ENCODE measurements at places on chromosomes 7 and 10.

DNA sequence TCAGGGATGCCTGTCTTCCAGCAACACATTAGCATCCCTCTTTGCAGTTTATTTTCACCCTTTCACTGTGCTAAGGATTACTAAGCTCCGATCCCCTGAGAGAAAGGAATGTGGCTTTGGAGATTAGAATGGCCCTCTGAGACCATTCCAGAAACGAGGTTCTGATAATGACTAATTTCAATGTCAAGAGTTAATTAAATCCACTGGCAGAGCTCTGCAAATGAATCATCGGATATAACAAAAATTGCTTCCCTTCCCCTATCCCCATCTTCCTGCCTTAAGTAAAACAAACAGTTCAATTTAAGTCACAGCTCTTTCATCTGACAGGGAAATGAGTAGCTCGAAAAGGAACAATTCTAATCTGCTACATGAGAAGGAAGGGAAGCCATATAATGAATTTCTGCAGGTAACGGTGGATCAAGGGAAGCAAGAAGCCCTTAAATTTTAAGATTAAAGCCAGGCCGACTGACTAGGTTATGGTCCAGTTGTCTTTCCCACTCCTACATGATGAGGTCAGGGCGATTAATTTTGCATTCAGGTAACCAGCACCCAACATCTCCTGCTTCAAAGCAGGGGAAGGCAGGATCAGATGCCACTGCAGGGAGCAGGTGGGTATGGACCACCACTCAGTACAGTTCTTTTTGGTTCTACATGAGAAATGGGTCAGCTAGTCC, 50.5 kb downstream of the MALSU1 start:
- no peak for DNase-seq

DNA sequence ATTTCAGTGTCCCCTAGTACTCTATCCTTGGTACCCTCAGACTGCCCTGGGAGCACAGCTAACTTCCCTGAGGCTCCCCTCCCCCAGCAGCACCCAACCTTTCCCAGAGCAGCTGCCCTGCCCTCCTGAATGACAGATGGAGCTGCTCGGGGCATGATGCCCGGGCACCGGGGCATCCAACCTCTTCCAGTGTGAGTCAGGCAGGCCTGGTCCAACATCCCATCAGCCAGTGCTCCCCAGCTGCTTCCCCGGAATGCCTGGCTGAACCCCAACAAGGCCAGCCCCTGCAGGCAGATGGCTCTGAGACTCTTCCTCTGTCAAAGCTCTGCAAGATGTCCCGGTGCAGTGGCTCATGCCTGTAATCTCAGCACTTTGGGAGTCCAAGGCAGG, 11.9 kb upstream of the TSPAN15 start:
- DNase-seq: no peak

DNA sequence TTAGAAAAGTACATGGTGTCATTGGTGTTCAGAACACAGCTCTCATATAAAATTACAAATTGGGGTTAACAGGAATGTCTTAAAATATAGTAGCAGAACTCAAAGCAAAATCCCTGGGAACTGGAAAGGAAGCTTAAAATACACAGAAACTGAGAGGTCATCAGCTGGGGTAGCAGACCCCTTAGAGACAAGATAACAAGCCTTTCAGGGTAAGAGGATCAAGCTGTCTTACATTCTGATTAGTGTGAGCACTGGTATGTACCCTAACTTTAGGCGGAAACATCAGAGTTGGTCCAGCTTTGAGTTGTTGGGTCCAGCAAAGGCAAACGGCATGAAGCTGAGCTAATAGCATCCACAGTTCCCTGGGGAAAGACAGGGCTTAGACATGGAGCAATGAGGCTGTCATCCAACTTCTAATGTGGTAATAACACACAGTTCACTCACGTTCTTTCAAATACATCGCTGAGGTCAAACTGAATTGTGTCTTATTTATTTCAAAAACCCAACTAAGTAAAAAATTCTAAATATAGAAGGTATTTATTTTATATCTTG, 32.6 kb downstream of the ARHGAP21 start:
- DNase-seq: no peak

- DNase-seq: no peak
These were observed 568.8 kb downstream of the POM121L12 start for GRCh38 chr7:53604201-53604600.

DNA sequence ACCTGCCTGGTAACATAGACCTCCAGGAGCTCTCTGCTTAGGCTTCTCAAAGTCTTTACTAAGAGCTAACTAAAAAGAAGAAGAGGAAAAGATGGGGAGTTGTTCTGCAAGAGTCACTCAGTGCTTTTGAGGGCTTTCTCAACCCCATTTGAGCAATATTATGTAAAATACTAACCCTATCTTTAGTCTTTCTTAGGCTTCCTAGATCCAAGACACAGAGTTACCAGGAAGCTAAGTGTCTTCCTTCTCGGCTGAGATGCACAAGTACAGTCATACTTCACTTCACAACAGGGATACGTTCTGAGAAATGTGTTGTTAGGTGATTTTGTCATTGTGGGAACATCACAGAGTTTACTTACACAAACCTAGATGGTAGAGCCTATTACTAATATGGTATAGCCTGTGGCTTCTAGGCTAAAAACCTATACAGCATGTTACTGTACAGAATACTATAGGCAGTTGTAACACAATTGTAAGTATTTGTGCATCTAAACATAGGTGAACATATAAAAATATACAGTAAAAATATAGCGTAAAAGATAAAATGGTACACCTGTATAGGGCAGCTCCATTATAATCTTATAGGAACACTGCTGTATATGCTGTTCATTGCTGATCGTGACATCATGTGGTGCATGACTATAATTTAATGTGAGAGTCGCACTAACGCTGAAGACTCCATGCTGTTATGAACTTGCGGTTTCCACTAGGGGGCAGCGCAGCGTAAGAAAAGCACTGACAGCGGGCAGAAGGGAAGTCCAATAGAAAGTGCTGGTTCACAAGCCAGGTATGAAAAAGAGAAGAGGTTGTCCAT, 16.3 kb downstream of the ANKRD22 start:
- DNase-seq: peak; percentile 27

DNA sequence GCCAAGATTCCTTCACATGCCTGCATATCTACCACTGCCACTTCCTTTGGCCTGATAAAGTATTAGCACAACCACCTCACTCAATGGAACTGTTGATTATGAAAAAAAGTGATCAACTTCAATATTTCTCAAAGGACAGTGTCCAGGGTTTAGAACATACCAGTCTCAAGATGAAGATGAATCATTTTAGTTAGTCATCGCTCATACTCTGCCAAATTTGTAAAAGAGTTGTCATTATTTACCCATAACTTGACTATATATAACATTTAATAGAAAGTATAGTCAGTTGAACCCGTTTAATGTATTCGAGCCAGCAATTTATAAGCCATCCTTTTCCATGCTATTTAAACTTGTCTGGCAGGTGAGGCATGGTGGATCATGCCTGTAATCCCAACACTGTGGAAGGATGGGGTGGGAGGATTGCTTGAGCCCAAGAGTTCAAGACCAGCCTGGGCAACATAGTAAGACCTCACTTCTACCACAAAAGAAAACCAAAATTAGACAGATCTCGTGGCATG, 33.2 kb downstream of the SPAM1 start:
- DNase-seq: no peak

DNA sequence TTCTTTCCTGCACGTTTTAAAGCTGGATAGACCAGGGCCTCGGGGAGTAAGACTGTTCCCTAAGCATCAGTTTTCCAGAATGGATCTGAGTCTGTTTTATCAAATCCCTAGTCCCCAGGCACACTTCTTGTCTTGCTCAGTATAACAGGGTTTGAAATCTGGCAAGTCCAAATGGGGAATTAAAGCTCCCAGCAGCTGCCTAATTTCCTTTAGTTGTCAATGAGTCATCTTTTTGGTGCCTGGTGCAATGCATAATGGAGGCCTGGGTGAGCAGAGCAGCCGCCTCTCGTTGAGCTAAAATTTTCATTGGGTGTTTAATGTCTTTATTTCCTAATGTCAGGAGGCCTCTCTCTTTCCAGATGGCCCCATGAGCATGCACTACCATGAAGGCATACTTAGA, 87.9 kb downstream of the STRA8 start:
- no peak for DNase-seq

DNA sequence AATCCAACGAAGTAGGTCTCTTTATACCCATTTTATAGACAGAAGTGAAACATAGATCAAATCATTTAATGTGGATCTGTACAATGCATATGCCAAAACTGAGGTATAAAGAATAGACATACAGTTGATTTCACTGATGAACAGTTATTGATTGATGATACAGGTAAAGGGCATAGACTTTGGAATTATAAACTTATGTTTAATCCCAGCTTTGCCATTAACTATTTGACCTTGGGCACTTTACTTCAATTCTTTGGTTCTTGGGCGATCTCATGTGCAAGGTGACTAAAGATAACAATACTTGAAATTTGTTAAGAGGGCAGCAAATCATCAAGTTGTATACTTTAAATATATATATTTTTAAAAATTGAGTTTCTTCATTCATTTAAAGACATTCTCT, 28.6 kb downstream of the FRA10AC1 start:
- DNase-seq: no peak

GRCh38 chr10:94641480-94641879, 42.0 kb upstream of the CYP2C18 start:
- no peak for DNase-seq

- DNase-seq: no peak
These were observed 50.2 kb downstream of the CDK1 start for GRCh38 chr10:60828489-60828852.

DNA sequence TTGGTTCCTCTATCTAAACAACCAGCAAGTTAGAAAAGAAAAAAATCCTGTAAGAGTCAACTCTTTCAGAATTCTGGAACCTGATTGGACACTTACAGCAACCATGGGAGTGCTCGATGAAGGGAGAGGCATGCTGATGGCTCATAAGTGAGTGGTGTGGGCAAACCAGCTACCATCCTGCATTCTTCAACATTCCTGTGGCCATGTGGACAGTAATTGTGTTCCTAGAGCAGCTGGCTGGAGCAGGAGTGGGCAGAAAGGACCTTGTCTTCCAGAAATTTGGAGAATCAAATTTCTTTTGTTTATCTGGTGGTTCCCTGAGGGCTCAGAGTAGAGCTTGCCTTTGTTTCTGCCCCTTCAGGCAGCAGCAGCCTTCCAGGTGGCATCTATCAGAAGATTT, 22.5 kb upstream of the MYL7 start:
- no peak for DNase-seq

DNA sequence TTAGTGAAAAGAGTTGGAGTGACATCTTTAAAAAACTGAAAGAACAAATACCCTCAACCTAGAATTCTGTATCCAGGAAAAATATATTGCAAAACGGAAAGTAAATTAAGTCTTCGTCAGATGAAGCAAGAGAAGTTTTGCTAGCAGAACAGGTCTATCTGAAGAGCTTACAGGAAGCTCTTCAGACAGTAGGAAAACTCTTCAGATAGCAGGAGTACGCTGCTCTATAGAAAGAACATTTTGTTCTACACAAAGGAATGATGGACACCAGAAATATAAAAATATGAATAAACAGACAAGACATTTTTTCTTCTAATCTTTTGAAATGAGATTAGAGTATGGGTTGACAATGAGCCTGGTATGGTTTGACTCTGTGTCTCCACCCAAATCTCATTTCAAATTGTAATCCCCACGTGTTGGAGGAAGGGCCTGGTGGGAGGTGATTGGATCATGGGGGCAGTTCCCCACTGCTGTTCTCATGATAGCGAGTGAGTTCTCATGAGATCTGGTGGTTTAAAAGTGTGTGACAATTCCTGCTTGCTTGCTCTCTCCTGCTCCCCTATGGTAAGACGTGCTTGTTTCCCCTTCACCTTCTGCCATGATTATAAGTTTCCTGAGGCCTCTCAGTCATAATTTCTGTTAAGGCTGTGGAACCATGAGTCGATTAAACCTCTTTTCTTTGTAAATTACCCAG, 567.3 kb downstream of the AUTS2 start:
- no peak for DNase-seq

- DNase-seq: no peak
These were observed 2.2 kb downstream of the MAP3K8 start for GRCh38 chr10:30436191-30436611.

GRCh38 chr7:80775482-80775881, 137.0 kb downstream of the CD36 start:
- no peak for DNase-seq

GRCh38 chr10:16845248-16845647, 28.0 kb upstream of the RSU1 start:
- no peak for DNase-seq

DNA sequence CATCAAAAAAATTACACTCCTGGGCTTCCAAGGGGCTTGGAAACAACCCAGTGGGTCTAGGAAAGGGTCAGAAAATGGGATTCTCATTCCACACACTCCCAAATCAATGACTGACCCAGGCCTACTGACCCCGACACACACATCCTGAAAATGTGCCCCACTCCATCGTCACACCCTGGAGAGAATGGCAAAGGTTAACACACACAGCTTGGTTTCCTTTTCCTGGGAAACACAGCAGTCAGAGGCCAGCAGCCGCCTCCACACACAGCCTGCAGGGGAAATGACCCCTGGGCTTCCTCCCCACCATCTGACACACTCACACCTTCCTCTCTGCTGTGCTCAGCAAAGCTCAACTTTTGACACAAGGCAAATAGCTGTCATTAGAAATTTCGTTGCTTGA, 42.9 kb downstream of the SH3PXD2A start:
- no peak for DNase-seq

- no peak for DNase-seq
These were observed 130.2 kb downstream of the KCNMA1 start for GRCh38 chr10:77507291-77507880.

- no peak for DNase-seq
These were observed 71.9 kb upstream of the DUSP5 start for GRCh38 chr10:110425684-110426293.

- no peak for DNase-seq
These were observed 18.0 kb upstream of the ARID5B start for GRCh38 chr10:61883371-61884025.

DNA sequence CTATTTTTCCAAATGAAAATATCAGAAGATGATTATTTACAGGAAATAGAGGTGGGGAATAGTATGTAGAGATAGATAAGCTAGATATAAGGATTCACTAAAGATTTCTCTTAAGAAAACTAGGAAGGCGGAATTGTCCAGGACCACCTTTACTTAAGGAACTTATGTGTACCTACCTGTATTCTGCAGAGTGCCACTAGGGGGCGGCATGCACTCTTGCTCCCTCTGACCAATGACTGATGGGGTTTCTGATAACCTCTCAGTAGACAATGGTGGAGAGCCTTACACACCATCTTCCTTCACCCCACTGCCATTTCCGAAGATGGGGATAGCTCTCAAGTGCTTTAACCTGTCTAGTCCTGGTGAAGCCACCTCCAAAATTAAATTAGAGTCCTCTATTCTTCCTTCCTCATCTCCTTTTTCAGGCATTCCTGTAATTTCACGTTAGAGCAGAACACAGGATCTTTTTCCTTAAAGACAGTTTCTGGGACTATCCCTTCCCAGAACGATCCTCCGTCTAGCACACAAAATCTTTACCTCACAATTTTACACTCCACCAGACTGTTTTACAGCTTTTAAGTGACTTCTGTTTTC, 453.1 kb downstream of the SORCS1 start:
- DNase-seq: no peak
